ENCODE measurements at places on chromosomes 7 and 10.

- DNase-seq, result no peak
- peaks cover 2% of the 10 kb centered on the region for H3K4me1 ChIP-seq
- H3K27ac ChIP-seq, result peak overlapping the region; percentile 56
- H3K4me3 ChIP-seq, result no peak overlapping the region
Measured at GRCh38 chr7:130951303-130951975, 217.4 kb upstream of the KLF14 start.

GRCh38 chr10:93993782-93994437 lies at the start of gene PLCE1:
TSS of gene PLCE1 (plus strand) at chr10:93993931. CDS start at chr10:94031047, 37,116 bp downstream.
- peak; percentile 70 for DNase-seq
- no peaks in the 10 kb centered on the region for H3K36me3 ChIP-seq
- H3K27me3 ChIP-seq, result no peaks in the 10 kb centered on the region
- H3K4me3 ChIP-seq, result peak within 1 kb of the TSS; percentile 62
- H3K4me1 ChIP-seq, result peaks cover 46% of the 10 kb centered on the region

GRCh38 chr10:52965509-52965908 lies 192.9 kb upstream of the MBL2 start:
- no peak overlapping the region for H3K4me3 ChIP-seq
- H3K4me1 ChIP-seq, result no peaks in the 10 kb centered on the region
- H3K27ac ChIP-seq, result no peak overlapping the region
- no peak for DNase-seq
- H3K27me3 ChIP-seq, result no peaks in the 10 kb centered on the region

DNA sequence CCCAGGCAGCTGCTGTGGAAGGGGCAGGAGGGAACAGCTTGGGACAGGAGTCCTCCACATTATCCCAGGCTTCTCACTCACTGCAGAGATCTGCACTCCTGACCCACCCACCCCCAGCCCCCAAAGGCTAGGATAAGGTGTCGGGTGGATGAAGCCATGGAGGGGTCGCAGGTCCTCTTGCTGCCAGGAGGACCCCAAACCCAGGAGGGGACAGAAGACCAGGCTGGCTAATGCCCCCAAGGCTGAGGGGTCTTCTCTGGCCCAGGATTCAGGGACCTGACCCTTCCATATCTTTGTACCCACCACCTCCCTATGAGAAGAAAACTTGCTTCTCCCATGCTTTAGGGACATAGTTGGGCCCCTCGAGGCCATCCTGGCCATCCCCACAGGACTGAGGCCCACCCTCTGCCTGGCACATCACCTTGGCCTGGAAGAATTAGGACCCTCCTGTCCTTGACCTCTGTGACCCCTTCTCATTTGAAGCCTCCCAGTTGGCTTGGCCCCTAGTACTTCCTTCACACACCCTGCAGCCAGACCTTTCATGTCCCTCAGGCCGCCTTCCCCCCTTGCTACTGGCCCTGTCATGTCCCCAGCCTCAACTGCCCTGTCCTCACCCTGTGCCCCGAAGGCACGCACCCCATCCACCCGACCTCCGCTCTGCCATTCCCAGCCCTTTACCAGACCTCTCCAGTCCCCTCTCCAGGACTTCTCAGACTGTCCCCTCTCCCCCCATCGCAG lies 21.6 kb downstream of the KCNH2 start:
- DNase-seq, result no peak
- peaks cover 5% of the 10 kb centered on the region for H3K36me3 ChIP-seq
- no peak overlapping the region for H3K4me3 ChIP-seq
- peaks cover 19% of the 10 kb centered on the region for H3K4me1 ChIP-seq

DNA sequence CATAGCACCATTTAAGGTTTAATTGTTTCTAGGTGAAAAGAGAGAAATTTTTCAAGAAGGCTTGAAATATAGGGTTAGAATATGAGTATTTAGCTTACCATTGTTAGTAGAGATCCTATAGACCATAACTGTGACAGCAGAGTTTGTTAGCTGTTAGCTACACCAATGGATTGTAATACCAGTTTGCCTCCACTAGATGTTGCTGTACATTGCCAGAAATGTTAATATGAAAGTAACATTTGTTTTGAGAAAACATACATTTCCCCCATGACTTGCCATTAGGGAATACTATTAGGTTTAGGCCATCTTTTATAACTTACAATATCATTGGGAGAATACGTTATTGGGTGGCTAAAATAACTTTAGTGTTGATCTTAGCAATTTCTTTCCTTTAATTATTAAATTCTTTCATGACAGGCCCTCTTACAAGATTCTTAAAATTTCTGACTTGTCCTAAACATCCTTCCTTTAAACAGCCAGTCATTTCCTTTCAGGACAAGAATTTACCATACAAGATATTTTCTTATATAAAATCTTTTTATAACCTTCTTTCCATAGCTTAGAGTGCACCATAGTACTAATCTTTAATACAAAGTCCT lies 39.5 kb downstream of the ZNF117 start:
- no peaks in the 10 kb centered on the region for H3K36me3 ChIP-seq
- H3K27ac ChIP-seq, result no peak overlapping the region
- H3K4me1 ChIP-seq, result peaks cover 12% of the 10 kb centered on the region
- peaks cover 15% of the 10 kb centered on the region for H3K27me3 ChIP-seq
- DNase-seq, result no peak

- DNase-seq, result peak; percentile 97
- no peaks in the 10 kb centered on the region for H3K36me3 ChIP-seq
- H3K4me1 ChIP-seq, result peaks cover 15% of the 10 kb centered on the region
- H3K4me3 ChIP-seq, result peak overlapping the region; percentile 35
Measured at GRCh38 chr10:43322769-43323168, 48.7 kb upstream of the FXYD4 start.

- H3K27me3 ChIP-seq, result no peaks in the 10 kb centered on the region
Measured at GRCh38 chr10:93701866-93702209, 554 bp downstream of the FRA10AC1 start.

- H3K4me1 ChIP-seq, result peaks cover 2% of the 10 kb centered on the region
- H3K27me3 ChIP-seq, result no peaks in the 10 kb centered on the region
- no peak overlapping the region for H3K4me3 ChIP-seq
- no peak for DNase-seq
- no peak overlapping the region for H3K27ac ChIP-seq
Measured at GRCh38 chr7:75644589-75644988, 94.2 kb downstream of the HIP1 start.

- no peaks in the 10 kb centered on the region for H3K4me1 ChIP-seq
- no peak overlapping the region for H3K4me3 ChIP-seq
- no peak for DNase-seq
- H3K36me3 ChIP-seq, result no peaks in the 10 kb centered on the region
- no peak overlapping the region for H3K27ac ChIP-seq
- no peaks in the 10 kb centered on the region for H3K27me3 ChIP-seq
Measured at GRCh38 chr7:28939844-28940544, 18.1 kb downstream of the TRIL start.

- no peaks in the 10 kb centered on the region for H3K27me3 ChIP-seq
- H3K4me1 ChIP-seq, result no peaks in the 10 kb centered on the region
- no peak overlapping the region for H3K27ac ChIP-seq
- no peaks in the 10 kb centered on the region for H3K36me3 ChIP-seq
- DNase-seq, result peak; percentile 67
Measured at GRCh38 chr7:142478479-142479220, 220.8 kb upstream of the PRSS58 start.

GRCh38 chr7:157981778-157982177 lies 605.8 kb downstream of the PTPRN2 start:
- no peaks in the 10 kb centered on the region for H3K4me1 ChIP-seq
- DNase-seq, result no peak
- no peaks in the 10 kb centered on the region for H3K27me3 ChIP-seq
- no peak overlapping the region for H3K27ac ChIP-seq

DNA sequence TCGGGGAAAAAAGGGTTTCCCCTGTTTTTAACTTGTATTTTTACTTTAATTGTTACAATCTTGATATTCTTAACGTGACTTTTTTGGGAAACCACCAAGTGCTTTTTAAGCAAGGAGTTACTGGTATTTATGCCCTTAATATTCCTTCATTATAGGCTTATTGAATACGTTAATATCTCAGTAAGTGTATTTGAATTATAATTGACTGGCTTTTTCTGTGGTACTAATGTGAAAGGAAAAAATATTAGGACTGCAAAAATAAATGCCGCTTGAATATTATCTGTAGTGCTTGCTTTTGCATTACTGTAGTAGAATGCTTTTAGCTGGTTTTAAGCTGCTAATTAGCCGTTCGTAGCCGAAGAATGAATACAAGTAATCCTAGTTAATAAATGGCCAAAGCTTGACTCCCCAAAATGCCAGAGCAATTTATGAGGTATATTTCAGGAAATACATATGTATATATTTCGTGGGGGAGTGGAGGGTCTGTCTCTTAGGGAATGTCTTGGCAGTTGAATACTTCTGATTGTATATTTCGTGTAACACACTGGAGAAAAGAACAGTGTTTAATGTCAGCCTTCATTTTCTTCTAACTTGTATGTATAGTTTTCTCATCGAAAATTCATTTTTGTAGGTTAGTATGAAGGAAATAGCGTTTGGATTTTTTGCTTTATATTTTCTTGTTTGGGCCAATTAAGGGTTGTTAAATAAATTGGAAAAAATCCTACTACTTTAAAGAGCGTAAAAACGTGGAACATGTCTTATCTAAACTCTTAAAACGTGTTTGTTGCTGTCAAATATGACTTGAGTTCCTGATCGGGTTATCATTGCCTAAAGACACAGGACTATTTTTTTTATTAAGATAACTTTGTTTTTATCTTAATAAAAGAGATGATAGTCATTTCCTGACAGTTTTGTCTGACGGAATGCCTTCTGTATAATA lies 1.5 kb downstream of the PDCD4 start:
- peak; percentile 48 for DNase-seq
- peaks cover 7% of the 10 kb centered on the region for H3K36me3 ChIP-seq
- peaks cover 23% of the 10 kb centered on the region for H3K4me1 ChIP-seq
- peak overlapping the region; percentile 85 for H3K4me3 ChIP-seq

DNA sequence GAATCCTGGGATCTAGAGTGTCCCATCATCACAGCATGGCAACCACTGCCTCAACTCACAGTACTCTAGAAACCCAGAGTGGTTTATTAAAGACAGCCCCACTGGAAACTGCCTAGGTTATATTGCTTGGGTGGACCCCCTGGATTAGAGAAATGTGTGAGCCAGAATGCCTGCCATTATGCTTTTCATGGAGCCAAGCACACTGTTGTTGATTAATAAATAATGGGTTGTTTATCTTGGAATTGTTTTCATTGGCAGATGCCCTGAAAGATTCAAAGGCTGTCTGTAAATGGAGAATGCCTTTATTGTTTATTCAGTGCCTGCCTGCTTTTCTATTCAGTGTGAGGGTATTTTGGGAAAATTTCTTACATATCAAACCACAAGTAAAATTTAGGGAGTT lies 52.1 kb downstream of the GNAI1 start:
- no peak for DNase-seq
- no peak overlapping the region for H3K27ac ChIP-seq
- H3K4me1 ChIP-seq, result peaks cover 17% of the 10 kb centered on the region
- H3K36me3 ChIP-seq, result peaks cover 7% of the 10 kb centered on the region
- H3K27me3 ChIP-seq, result no peaks in the 10 kb centered on the region
- no peak overlapping the region for H3K4me3 ChIP-seq

DNA sequence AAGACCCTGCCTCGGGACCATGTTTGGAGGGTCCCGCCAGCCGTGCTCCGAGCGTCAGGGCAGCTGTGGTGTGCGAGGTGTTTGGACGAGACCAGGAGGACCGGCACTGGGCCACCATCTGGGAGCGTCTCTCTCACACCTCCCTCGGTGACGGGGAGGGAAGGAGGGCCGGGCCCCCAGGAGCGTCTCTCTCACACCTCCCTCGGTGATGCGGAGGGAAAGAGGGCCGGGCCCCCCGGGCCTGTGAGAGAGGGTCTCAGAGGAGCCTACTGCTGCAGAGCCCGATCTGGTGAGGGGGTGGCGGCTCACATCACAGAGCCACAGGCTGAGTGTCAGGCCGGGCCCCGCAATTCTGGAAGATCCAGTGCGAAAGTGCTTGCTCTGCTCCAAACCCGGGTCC lies 65.8 kb upstream of the CFAP46 start:
- H3K4me1 ChIP-seq, result peaks cover 24% of the 10 kb centered on the region
- DNase-seq, result no peak
- no peaks in the 10 kb centered on the region for H3K36me3 ChIP-seq
- H3K27ac ChIP-seq, result no peak overlapping the region

- peak; percentile 78 for DNase-seq
- peak overlapping the region; percentile 92 for H3K4me3 ChIP-seq
- H3K36me3 ChIP-seq, result peaks cover 2% of the 10 kb centered on the region
- H3K4me1 ChIP-seq, result peaks cover 46% of the 10 kb centered on the region
- peak overlapping the region; percentile 73 for H3K27ac ChIP-seq
Measured at GRCh38 chr10:91796331-91797047, 1.7 kb upstream of the TNKS2 start.

DNA sequence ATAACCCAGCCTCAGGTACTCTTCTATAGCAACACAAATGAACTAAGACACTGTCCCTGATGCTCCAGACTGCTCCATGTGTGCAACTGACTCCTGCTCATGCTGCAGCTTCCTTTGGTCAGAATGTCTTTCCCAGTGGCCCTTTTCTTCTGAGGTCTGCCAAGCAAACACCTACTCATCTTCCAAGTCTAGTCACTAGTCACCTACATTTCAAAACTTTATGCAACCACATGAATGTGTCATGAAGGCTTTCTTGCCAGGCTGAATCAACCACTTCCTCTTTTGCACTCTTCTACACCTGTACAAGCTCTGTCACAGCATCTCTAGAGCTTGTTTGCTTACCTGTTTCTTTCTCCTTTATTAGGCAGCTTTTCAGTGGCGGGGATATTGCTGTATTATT lies 75.8 kb downstream of the LSMEM1 start:
- no peak overlapping the region for H3K27ac ChIP-seq
- H3K4me1 ChIP-seq, result no peaks in the 10 kb centered on the region
- no peaks in the 10 kb centered on the region for H3K36me3 ChIP-seq
- no peak for DNase-seq

DNA sequence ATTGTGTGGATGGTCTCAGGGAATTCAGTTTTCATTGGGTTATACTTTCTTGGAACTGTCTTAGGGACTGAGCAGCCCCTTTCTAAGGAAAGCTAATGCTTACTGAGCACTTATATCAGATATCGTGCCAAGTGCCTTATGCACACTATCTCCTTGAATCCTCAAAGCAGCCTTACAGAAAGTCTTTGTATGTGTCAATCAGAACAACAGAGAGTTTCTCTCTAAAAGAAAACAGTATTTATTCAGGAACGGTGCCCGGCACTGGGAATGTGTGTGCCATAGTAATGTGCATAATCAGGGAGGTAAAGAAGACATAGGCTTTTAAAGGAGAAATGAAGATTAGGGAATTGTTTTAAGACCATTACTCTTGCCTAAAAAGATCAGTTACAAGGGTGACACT lies 17.3 kb downstream of the ANTXRL start:
- DNase-seq, result peak; percentile 43
- H3K4me3 ChIP-seq, result no peak overlapping the region
- H3K27me3 ChIP-seq, result no peaks in the 10 kb centered on the region
- no peaks in the 10 kb centered on the region for H3K4me1 ChIP-seq

Measured in stomach (tissue), 19 donors.